ENCODE measurements at places on chromosomes 1 and 21.

- DNase-seq: no peak
Observed at GRCh38 chr1:22273686-22274681, 131.1 kb upstream of the WNT4 start.

GRCh38 chr1:227131193-227131592 is 187.1 kb downstream of the CDC42BPA start:
- no peak for DNase-seq

DNA sequence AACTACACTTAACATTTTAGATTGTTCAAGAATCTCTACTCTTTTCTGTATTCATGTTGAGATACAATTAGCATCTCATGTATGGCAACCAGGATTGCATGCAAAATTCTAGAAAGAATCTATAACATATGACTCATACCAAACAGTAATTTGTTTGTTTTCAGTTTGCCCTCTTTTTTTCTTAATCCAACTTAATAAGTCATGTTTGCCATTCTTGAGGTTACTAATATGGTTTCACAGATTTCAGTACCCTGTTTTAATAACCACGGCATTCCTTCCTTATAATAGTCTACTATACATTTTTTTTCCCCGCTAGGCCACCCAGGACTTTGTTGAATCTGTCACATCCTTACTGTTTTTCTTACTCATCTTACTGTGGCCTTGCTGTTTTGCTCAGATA is 140.8 kb downstream of the FMN2 start:
- no peak for DNase-seq

DNA sequence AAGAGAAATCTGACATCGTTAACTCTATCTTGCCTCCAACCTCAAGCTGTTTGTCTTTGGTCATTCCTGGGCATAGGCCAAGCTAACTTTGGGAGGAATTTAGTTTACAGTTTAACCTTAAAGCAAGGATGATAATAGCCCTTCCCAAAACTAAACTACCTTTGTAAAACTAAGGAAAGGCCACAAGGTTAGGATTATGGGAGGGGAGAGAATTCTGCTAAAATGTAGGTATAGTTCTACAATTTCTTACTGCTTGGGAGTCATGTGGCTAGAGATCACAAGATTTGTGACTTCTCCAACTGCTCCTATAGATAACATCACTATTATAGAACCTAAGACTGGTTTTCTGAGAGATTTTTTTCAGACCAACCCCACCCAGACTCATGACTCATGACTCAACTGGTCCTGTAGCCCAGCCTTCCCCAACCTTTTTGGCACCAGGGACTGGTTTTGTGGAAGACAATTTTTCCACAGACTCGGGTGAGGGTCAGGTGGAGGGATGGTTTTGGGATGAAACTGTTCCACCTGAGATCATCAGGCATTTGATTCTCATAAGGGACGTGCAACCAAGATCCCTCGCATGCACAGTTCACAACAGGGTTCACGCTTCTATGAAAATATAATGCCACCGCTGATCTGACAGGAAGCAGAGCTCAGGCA is 70.7 kb upstream of the MUTYH start:
- no peak for DNase-seq

DNA sequence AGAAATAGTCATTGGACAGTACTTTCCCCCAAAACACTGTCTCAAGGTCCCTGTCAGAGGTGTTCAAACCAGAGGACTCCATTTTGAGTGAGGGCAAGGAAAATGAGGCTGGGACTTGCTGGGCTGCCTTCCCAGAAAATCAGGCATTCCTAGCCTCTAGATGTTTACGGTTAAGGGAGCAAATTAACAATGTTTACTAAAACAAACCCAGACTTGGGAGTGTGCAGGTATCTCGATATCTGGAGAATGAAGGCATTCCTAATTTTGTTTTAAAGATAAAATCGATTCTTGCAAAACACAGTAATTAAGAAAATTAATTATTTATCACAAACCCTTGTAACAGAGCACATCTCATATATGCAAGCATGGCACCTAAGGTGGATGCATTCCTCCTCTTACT is 48.9 kb upstream of the CITED4 start:
- no peak for DNase-seq

DNA sequence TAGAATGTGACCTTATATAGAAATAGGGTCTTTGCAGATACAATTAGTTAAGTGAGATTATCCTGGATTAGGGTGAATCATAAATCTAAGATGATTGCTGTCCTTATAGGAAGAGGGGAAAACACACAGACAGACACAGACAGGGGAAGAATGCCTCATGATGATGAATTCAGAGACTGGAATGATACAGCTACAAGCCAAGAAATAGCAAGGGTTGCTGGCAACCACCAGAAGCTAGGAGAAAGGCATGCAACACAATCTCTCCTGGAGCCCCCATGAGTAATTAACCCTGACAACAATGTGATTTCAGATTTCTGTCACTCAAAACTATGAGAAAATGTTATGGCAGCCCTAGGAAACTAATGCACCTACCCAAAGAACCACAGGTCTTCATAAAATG is 19.1 kb upstream of the PPIH start:
- no peak for DNase-seq

GRCh38 chr1:46306159-46306530 is 2.6 kb downstream of the UQCRH start:
- DNase-seq: no peak

DNA sequence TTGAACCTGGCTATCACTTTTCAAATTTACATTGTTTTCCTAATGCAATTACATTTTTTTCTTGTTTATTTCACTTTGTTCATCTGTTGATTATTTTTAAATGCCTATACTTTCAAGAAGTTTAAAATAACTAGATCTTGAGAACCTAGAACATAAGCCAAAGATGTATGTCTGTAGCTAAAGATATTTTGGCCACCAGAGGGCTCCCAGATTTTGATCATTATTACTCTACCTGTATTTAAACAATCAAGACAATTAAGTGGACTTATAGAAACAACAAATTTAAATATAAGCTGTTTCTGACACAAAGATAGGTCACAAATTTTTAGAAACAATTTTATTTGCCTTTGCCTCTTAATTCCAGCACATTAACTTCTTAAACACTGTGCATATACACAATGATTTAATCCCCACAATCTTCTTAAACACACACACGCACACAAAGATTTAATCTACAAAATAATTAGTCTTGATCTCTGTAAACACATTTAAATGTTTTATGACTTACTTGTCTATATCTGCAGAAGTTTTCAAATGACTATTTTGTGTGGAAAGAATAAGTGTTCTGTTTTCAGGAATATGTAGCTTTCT is 380.0 kb downstream of the DSCAM start:
- no peak for DNase-seq

DNA sequence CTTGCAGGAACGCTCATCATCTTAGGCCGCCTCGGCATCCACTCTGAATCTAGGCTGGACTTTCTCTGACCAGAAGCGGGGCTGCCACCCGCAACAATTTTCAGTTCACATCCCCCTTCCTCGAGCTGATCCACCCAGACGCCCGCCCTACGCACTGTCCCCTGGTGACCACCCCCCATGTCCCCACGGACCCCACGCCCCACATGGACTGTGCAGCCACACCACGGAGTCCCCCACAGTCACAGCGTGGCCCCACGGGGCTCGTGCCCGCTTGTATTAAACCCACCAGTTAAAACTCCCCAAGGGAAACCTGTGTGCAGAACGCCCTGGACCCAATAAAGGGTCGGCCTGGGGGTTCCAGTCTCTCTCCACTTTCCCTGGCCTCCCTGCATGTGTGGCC is 13.0 kb upstream of the C1QTNF12 start:
- peak; percentile 28 for DNase-seq

DNA sequence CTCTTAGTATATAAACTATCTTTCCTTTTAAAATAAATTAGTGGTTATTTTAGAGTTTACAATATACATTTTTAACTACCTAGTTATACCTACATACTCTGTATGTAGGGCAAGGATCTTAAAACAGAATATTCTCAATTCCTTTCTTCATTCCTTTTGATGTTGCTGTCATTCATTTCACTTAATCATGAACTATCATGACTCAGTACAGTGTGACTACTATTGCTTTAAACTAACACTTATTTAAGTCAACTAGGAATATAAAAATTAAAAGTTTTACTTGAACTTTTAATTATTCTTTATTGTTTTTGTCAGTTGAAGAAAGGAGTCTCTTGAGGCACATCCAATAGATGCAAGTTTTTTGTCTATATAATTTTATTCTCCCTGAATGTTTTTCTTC is 726.4 kb downstream of the BRINP3 start:
- no peak for DNase-seq

DNA sequence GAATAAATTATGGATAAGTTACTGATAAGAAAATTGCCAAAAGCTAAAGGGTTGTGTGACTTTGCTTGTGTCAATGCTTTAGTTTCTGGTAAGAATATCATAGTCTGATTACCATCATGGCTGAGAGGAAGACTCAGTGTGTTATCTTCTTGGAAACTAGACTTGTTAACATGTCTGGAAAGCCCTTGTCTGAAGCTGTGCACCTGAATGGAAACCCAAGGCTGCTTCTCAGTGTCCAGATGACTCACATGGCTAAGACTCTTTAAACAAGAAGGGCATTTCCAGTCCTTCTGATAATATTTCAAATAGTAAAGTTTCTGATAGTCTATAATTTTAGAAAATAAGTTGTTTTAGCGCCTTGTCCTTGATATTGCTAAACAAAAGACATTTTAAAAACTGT is 1092.7 kb downstream of the PLA2G4A start:
- no peak for DNase-seq

Measured in right cardiac atrium (tissue), 5 donors.